Sigmoid colon (tissue), 7 donors: ENCODE measurements at places on chromosomes 4 and X. TPM values are rescaled to one million over a fixed set of nuclear protein-coding genes. Genes with fewer than 3 reads are reported as not detected.

Gene GABRA4
- 0.14 TPM for total RNA-seq

Gene BMX
- 0.68 TPM for total RNA-seq

Gene CPZ
- total RNA-seq, result 8.3 TPM

Gene PPP1R2C
- not detected for total RNA-seq

Gene PNMA6F
- total RNA-seq, result not detected

Gene SGMS2
- 114 TPM for total RNA-seq

Gene LINC00632
- 15.9 TPM for total RNA-seq
